AG09319 (cell line): ENCODE measurements at places on chromosomes 7 and 10.

- DNase-seq: no peak
These were observed 41.1 kb upstream of the DPYSL4 start for GRCh38 chr10:132145521-132146185.

DNA sequence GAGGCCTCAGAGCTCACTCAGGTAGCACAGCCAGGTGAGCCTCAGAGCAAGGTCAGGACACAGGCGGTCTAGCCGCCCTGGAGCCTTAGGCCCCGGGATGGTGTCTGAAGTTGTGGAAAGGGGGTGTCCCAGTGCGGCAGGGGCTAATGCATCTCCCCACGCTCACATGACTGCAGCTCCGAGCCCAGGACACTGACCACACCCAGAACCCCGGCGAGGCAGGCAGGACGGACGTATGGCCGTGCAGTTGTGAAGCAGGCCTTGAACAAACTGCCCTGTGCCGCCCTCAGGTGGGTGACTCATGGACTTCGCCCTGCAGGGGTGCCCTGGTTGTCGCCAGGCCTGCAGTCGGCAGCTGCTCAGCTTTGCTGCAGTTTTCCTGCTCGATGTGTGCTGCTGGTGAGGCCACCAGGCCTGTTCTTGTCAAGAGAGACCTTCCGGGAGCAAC lies 5.0 kb upstream of the PRKAR1B start:
- no peak for DNase-seq

DNA sequence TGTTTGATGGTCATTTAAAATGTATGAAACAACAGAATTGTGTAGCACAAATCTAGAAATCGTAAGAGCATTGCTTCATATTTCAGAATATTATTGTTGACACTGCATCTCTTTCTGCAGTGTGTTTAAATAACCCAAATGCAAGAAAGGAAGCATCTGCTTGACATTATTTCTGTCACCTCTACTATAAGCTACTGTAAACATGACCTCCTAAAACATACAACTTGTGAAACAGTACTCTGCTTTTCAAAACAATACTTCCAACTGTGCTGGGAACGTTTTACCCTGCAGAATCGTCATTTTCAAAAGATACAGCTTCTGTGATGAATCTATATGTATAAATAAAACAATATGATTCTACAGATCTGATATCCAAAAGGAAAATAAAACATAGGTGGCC lies 82.0 kb downstream of the RNF133 start:
- no peak for DNase-seq

- DNase-seq: no peak
These were observed 198.8 kb downstream of the TNS3 start for GRCh38 chr7:47383072-47383471.

DNA sequence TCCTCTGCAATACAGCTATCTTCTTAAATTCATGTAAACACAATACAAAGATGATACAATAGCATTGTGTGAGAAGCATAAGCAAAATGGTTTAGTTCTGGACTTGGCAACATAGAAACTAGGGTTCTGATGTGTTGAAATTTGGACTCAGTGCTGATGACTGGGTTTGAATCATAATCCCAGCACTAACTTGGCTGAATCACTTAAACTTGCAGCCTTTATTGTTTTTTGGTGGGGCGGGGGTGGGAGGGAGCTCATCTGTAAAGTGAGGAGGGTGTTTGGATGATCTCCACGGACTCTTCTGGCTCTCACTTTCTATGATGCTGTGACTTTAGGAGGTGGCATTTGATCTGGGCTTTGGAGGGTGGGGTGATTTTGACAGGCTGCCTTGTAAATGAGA lies 158.2 kb downstream of the WNT2 start:
- no peak for DNase-seq

DNA sequence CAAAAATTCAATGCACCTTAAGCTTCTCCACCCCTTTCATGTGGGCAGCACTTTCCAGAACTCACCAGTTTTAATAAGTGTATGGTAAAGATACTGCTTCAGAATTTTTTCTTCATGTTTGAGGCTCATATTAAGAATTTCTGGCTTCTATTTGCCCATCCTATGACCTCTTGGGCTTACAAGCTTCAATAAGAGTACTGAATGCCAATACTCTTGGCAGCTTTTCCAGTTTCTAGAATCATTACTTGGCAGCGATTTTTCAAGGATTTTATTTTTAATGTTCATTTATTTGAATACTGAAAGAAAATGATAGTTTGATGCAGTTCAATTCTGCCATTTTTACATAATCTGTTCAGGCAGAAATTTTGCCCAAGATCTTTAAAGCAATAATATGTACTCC lies 242.1 kb upstream of the KCND2 start:
- DNase-seq: no peak

GRCh38 chr10:52383088-52383487 lies 69.0 kb downstream of the DKK1 start:
- DNase-seq: no peak

GRCh38 chr10:70666960-70667798 lies 5.1 kb upstream of the ADAMTS14 start:
- DNase-seq: no peak

- no peak for DNase-seq
These were observed 9.8 kb downstream of the SDK1 start for GRCh38 chr7:3310884-3311283.

DNA sequence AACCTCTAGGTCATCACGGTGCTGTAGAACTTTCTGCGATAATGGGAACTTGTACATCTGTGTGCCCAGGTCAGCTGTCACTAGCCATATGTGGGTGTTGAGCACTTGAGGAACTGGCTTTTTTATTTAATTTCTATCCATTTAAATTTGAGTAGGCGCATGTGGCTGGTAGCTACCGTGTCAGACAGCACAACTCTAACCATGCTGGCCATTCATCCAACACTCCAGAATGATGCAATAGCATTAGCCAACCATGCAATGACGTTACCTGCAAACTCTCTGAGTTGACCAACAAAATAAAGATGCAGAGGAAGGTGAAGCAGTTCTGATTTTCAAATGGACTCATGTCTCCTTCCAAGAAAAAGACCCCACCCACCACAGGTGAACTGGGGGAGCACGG lies 24.4 kb upstream of the CHST15 start:
- DNase-seq: no peak

- no peak for DNase-seq
These were observed 275.8 kb downstream of the LRMDA start for GRCh38 chr10:75707080-75707840.

- DNase-seq: no peak
These were observed 141.4 kb downstream of the BUB3 start for GRCh38 chr10:123295644-123296043.

DNA sequence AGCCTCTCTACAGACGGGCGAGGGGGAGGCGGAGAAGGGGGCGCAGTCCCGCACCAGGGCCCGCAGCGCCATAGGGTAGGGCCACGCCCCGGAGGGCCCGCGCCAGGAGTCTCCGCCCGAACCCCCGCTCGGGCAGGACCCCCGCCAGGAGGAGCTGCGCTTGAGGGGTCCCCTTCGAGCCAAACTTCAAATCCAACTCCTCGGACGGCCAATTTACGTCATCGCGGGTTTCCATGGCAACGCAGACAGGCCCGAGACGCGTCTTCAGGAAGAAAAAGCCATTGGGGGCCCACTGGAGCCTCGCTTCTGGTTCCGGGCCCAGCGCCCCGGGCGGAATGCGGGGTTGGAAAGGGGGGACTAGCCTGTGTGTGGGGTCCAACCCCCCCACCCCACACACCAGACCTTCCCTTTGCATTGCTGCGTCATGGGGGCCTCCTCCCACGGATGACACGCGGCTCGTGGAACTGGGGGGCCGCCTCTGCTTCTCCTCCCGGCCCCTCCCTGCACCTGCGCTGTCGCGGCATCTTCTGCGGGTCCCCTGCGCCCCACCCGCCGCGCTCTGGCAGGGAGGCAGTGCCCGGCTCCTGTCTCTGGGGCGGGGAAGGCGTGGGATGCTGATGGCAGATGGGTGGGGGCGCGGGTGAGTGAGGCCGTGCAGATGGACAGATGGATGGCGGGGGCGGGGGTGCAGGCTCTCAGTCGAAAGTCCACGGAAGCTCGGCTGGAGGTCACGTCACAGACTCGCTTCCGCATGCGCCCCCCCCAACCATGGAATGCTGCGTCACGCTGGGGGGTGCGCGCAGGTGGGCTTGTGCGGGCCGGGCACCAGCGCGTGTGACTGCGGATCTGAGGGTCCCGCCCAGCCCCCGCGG lies 1.2 kb downstream of the CALY start:
- DNase-seq: no peak
